Smooth muscle cell of the coronary artery (primary cell): ENCODE measurements at places on chromosomes 2 and 18. TPM values are rescaled to one million over a fixed set of nuclear protein-coding genes. Genes with fewer than 3 reads are reported as not detected.

Gene MAP3K19
- total RNA-seq = not detected in 2 replicates

Gene CREG2
- total RNA-seq = under 0.01 TPM in 2 replicates

Gene NEU2
- total RNA-seq = not detected in 2 replicates

Gene PSMA8
- total RNA-seq = not detected in 2 replicates

Gene RASGRP3
- 2.9 and 4.1 TPM in 2 replicates for total RNA-seq

Gene VIL1
- total RNA-seq = under 0.01 TPM in 1 of 2 replicates, not detected in the other

Gene ALKAL2
- total RNA-seq = not detected in 2 replicates

Gene ADI1
- total RNA-seq = 35.3 TPM in 2 replicates

Gene LHCGR
- not detected in 2 replicates for total RNA-seq

Gene AFG3L2
- 29.3 and 37.1 TPM in 2 replicates for total RNA-seq

Gene NGEF
- total RNA-seq = under 0.01 and 0.38 TPM in 2 replicates

Gene INHBB
- 0.08 and 0.70 TPM in 2 replicates for total RNA-seq

Gene LTBP1
- 258 and 326 TPM in 2 replicates for total RNA-seq

Gene ARHGAP28
- 0.08 and 7.0 TPM in 2 replicates for total RNA-seq

Gene PECR
- total RNA-seq = 13.5 and 15.6 TPM in 2 replicates

Gene FBXO48
- total RNA-seq = 0.15 and 0.23 TPM in 2 replicates

Gene STARD6
- total RNA-seq = 0.15 TPM in 1 of 2 replicates, not detected in the other

Gene ACYP2
- total RNA-seq = 7.1 and 9.6 TPM in 2 replicates

Gene TEKT4
- not detected in 2 replicates for total RNA-seq

Gene GRP
- not detected in 2 replicates for total RNA-seq

Gene IL36G
- total RNA-seq = not detected in 2 replicates

Gene ANKRD29
- total RNA-seq = 0.60 and 17.8 TPM in 2 replicates

Gene TNFAIP6
- 13.8 and 89.5 TPM in 2 replicates for total RNA-seq

Gene METTL21A
- total RNA-seq = 5.1 and 9.1 TPM in 2 replicates

Gene CKAP2L
- 0.94 and 2.1 TPM in 2 replicates for total RNA-seq

Gene SLC40A1
- total RNA-seq = 28.9 and 359 TPM in 2 replicates

Gene LBX2
- total RNA-seq = 0.30 and 0.94 TPM in 2 replicates

Gene FKBP1B
- total RNA-seq = 5.5 and 21.6 TPM in 2 replicates

Gene PELI1
- 6.0 and 30.0 TPM in 2 replicates for total RNA-seq

Gene DCC
- total RNA-seq = not detected in 2 replicates

Gene CHRNG
- not detected in 2 replicates for total RNA-seq

Gene SLC38A11
- not detected in 2 replicates for total RNA-seq
